ENCODE measurements at places on chromosomes 12 and 14.

DNA sequence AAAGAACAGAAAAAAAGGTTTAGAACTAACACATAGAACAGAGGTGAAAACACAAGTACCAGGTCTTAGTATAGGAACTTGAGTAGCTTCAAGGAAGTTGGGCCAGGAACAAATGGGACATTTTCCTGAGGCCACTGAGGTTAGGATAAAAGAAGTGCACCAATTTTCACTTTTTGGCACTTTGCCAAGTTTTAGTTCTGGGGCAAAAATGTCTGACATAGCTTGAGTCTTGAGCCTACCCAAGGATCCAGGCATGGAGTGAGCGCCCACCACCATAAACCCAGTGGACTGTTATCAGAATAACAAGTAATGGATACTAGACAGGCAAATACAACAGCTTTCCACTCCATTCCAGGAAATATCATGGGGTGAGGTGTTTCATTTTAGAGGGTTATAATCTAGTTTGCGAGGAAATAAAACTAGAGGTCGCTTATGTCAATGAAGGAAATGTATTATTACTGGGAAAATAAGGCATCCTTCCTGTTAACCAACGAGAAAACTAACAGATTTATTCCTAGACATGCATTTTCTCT lies 199.7 kb upstream of the HMGA2 start:
- no peak for DNase-seq

- DNase-seq: no peak
These were observed 1005.8 kb downstream of the TRHDE start for GRCh38 chr12:73277971-73278370.

DNA sequence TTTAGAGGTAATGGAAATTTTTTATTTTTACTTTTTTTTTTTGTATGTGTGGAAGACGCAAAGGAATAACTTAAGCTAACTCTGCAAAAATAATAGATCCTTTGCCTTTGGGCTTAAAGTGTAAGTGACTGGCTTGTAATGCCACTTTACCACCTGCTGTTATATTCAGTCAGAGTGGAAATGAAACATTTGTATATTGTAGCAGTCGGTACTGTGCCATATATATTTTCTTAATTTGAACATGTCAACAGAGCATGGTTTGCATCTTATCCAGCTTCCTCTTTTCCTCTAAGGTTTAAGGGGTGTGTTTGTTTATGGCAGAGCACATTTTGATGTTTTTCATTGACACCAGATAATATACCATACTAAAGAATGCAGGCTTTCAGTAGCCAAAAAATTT lies 176.6 kb downstream of the TRHDE start:
- DNase-seq: no peak

DNA sequence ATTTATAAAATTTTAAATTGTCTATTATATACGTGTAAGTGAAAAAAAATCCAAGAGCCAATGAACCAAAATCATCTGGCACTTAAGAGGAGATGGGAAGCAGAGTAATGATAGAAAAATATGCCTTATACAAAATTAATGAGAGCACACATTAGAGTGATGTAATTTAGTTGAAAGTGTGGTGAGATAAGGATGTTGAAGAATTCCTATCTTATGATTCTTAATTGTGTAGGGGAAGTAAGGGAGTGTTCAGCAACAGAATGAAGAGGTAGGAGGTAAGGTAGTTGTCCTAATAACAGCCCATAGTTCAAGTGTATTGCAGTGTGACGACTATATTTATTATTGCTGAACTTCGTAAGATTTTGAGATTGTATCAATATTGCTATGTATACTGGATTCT lies 843.4 kb upstream of the FLRT2 start:
- no peak for DNase-seq

- peak; percentile 64 for DNase-seq
These were observed 3.2 kb downstream of the PPP1CC start for GRCh38 chr12:110739488-110739887.

GRCh38 chr14:106372870-106373652 lies 846.7 kb downstream of the TMEM121 start:
- peak; percentile 94 for DNase-seq

GRCh38 chr14:68741477-68741791 lies 51.4 kb downstream of the ZFP36L1 start:
- DNase-seq: no peak

Data from activated CD4-positive, alpha-beta T cell treated with anti-CD3 and anti-CD28 coated beads, Interleukin-2, amount 10 ng/mL, durations not matched to agents 24 days and 14 days (primary cell).